ENCODE measurements at places on chromosomes 13 and 19.

- DNase-seq: no peak
Observed at GRCh38 chr13:30593001-30593400, 24.7 kb upstream of the USPL1 start.

GRCh38 chr19:44525721-44526430 lies 3.6 kb downstream of the CEACAM20 start:
- no peak for DNase-seq

DNA sequence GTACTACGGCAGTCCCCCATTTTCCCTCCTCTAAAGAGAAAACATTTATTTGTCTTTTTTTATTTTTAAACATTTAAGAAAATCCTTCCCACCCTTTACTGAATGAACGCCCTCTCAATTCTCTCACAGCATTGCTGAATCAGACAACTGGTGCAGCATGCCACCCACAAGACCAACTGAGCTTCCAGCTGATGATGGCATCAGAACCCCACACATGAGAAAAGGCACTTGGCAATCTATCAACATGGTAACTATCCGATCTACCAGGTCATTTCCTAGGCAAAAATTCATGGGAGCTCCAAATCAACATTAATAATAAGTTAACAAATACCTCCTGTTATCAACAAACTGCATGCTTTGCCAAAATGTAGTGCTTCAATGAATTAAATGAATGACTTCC lies 43.1 kb downstream of the LHFPL6 start:
- no peak for DNase-seq

GRCh38 chr19:6720369-6721137 lies at the start of gene C3:
Gene C3, minus strand, starts transcription at chr19:6720650. Its CDS starts 61 bp downstream, at chr19:6720589.
- no peak for DNase-seq

GRCh38 chr19:2333027-2333806 lies 4.7 kb downstream of the SPPL2B start:
- DNase-seq: no peak

DNA sequence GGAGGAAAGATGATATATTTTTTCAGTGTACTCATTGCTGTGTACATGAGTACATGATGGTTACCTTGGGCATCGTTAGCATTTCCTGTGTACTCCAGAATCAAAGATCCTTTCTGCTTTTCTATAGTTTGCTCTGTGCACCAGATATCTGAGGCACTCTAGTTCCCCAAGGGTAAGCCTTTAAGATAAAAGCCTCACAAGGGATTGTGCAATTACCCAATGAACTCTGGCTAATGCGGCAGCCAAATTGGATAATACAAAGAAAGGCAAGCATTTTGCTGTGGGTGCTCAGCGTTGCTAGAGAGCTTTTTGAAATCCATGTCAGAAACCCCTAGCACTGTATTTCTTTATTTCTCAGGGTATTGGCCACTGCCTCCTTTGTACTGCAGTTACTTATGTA lies 2.9 kb downstream of the CYSLTR2 start:
- no peak for DNase-seq

DNA sequence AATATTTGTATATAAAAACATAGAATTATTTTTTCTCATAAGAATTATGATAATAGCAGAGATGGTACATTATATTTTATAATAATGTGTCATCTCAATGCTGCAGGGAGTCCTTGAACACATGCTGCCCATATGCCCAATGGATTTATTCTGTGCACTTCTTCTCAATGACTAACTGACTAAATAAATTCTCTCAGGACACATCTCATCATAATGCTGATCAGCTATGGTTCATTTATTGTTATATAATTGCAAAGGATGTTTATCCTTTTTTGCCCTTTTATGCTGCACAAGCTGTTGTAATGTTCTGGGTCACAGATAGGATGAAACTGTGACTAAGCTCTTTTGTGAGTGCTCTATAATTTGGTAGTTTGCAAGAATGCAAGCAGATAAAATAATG lies 1273.3 kb upstream of the ATXN8OS start:
- no peak for DNase-seq

- DNase-seq: no peak
Observed at GRCh38 chr19:47618771-47619170, 9.8 kb downstream of the BICRA start.

DNA sequence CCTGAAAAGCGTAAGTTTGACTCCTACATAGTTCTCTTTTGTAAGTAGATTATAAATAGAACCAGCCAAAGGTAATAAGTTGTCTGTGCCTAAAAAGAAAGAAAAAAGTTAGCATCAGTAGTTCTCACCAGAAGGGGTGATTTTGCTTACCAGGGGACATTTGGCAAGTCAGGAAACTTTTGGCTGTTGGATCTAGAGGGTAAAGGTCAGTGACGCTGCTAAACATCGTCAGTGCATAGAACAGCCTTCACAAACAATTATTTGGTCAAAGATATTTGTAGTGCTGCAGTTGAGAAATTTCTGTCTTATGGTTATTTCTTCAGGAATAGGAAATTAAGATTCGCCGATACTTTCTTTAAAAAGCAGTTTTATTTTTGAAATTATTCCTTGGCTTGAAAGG lies 2.0 kb downstream of the USPL1 start:
- no peak for DNase-seq

- DNase-seq: no peak
Observed at GRCh38 chr13:81326913-81327312, 986.0 kb upstream of the SPRY2 start.

DNA sequence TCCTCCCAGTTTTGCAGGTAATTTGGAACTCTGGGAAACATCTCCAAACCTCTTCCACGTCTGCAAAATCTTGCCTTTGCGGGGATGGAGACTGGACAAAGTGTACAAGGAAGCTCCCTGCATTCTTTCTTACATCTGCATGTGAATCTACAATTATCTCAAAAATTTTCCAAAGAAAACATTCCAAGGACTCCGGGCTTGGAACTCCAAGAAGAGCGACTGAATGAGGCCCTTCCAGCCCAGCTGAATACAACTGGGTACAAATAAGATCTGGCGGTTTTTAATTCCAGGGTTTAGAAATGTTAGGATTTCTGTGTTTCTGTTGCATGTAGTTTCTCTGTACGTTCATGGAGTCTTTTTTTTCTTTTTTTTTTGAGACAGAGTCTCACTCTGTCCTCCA lies 28.5 kb downstream of the EXOC3L2 start:
- DNase-seq: no peak
